ENCODE measurements at places on chromosomes 1 and 21.
A peak's percentile ranks its signal among the peaks of the same experiment; 100 is the strongest.

GRCh38 chr1:208117826-208118225 is 126.4 kb downstream of the PLXNA2 start:
- no peak for DNase-seq

- peak; percentile 30 for DNase-seq
Measured at GRCh38 chr1:41810446-41810845, 108.3 kb downstream of the HIVEP3 start.

- no peak for DNase-seq
Measured at GRCh38 chr1:31259746-31260145, 20.1 kb upstream of the NKAIN1 start.

- DNase-seq = no peak
Measured at GRCh38 chr21:36511484-36512220, 31.7 kb upstream of the CLDN14 start.

DNA sequence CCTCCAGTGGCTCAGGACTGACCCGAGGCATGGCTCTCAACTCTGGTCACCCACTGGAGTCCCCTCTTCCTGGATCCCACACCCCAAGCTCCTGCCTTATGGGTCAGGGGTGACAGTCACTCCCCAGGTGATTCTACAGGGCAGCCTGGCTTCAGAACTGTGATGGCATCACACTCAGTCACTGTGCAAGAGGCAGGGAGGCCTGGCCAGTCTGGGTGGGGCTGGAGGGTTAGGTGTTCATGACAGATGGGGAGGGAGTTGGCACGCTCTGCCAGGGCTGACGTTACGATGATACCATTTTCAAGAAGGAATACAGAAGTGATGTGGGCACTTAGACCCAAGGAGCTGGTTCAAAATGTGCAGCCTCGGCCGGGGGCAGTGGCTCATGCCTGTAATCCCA is 25.2 kb upstream of the ABCG1 start:
- no peak for DNase-seq

All from K562 (cell line).